Activated T-helper 17 cell treated with anti-CD3 and anti-CD28 coated beads, Interleukin-2, amount 50 U/mL, for 72 hours (primary cell): ENCODE measurements at places on chromosomes 16 and 17. TPM values are rescaled to one million over a fixed set of nuclear protein-coding genes. Genes with fewer than 3 reads are reported as not detected.

GRCh38 chr17:35088356-35088880 is 24.9 kb upstream of the RFFL start:
- peak overlapping the region; percentile 96 for H3K27ac ChIP-seq
- ATAC-seq = peak; percentile 5
- H3K27me3 ChIP-seq = no peaks in the 10 kb centered on the region
- H3K36me3 ChIP-seq = peaks cover 33% of the 10 kb centered on the region

DNA sequence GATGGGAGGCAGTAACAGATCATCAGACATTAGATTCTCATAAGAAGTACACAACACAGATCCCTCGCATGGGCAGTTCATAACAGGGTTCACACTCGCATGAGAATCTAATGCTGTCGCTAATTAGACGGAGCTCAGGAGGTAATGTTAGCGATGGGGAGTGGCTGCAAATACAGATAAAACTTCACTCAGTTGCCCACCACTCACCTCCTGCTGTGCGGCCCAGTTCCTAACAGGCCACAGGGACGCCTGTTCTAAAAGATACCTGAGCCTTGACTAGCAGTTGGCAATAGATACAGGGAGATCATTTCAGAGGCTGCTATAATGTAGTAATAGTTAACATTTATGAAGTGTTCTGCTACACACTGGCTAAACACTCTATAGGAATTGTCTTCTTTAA is 4.9 kb downstream of the PTRH2 start:
- no peak overlapping the region for H3K4me3 ChIP-seq
- H3K36me3 ChIP-seq = peaks cover 98% of the 10 kb centered on the region
- no peaks in the 10 kb centered on the region for H3K27me3 ChIP-seq
- no peak for ATAC-seq
- peaks cover 50% of the 10 kb centered on the region for H3K4me1 ChIP-seq

GRCh38 chr16:75372236-75372856 is 61.0 kb downstream of the CFDP1 start:
- H3K27ac ChIP-seq = no peak overlapping the region
- H3K27me3 ChIP-seq = no peaks in the 10 kb centered on the region
- ATAC-seq = no peak

GP1BA gene
- total RNA-seq = 0.11 TPM

- peak overlapping the region; percentile 46 for H3K27ac ChIP-seq
- no peak for ATAC-seq
- no peak overlapping the region for H3K4me3 ChIP-seq
- peaks cover 20% of the 10 kb centered on the region for H3K4me1 ChIP-seq
- no peaks in the 10 kb centered on the region for H3K36me3 ChIP-seq
Observed at GRCh38 chr16:12675852-12676251, 127.8 kb downstream of the CPPED1 start.

DNA sequence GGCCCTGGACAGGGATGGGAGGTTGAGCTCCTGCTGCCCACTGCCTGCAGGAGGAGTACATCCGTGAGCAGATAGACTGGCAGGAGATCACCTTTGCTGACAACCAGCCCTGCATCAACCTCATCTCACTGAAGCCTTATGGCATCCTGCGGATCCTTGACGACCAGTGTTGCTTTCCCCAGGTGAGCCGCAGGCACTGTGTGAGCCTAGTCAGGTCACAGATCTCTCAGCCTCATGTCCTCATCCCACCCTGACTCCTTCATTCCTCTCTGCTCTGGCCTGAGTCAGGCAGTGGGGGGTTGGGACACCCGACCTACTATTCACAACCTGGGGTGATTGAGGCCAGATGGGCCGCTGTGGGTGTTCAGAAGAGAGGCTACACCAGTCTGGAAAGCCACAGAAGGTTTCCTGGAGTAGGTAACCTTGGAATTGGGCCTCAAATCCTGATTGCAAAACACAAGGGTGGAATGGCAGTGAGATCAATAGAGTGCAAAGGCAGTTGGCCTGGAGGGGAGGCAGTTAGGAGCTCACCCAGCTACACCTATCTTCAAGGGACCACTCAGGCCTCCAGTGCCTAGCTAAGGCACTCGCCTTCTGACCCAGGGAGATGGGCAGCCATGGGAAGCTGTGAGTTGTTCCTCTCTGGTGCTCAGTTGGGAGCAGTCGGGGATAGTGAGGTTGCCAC is 29.7 kb downstream of the MYO15A start:
- no peaks in the 10 kb centered on the region for H3K4me1 ChIP-seq
- no peaks in the 10 kb centered on the region for H3K36me3 ChIP-seq
- no peaks in the 10 kb centered on the region for H3K27me3 ChIP-seq

DNA sequence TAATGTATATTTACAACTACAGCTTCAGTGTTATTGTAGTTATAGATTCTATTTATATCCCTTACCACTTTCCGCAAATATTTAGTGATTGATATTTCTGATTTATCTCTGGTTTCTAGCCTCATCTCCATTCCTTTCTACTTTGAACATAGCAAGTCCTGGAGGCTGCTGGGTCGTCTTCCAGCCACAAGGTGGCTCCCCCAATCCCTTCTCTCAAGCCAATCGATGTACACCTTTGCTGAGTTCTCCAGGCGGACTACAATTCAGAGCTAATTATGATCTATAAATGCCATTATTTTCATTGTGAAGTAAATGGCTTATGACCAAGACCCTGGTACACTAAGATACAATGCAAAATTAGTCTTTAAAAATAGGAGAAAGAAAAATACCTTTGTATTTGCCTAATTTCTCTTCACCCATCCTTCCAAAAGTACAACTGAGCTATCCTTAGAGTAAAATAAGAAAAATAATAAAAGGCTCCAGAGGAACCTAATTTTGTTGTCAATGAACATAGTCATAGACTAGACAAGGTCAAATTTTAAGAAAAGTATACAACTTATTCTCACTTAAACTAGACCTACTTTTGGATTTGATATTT is 122.1 kb downstream of the SKAP1 start:
- peaks cover 16% of the 10 kb centered on the region for H3K4me1 ChIP-seq
- H3K27me3 ChIP-seq = no peaks in the 10 kb centered on the region
- H3K27ac ChIP-seq = no peak overlapping the region
- peak; percentile 62 for ATAC-seq

- peak; percentile 3 for ATAC-seq
- H3K27ac ChIP-seq = peak overlapping the region; percentile 95
- peak overlapping the region; percentile 96 for H3K4me3 ChIP-seq
- H3K27me3 ChIP-seq = no peaks in the 10 kb centered on the region
- H3K36me3 ChIP-seq = peaks cover 88% of the 10 kb centered on the region
Observed at GRCh38 chr17:7579834-7580603, 581 bp downstream of the CD68 start.

GRCh38 chr16:15925631-15926030 is 23.8 kb upstream of the ABCC1 start:
- no peak for ATAC-seq
- H3K27ac ChIP-seq = no peak overlapping the region
- H3K4me1 ChIP-seq = no peaks in the 10 kb centered on the region
- no peaks in the 10 kb centered on the region for H3K36me3 ChIP-seq
- no peaks in the 10 kb centered on the region for H3K27me3 ChIP-seq
- no peak overlapping the region for H3K4me3 ChIP-seq

IL4R gene
- 216 TPM for total RNA-seq

GRCh38 chr17:65312718-65313377 is 175.7 kb downstream of the RGS9 start:
- H3K4me3 ChIP-seq = no peak overlapping the region
- H3K27me3 ChIP-seq = peaks cover 30% of the 10 kb centered on the region
- no peaks in the 10 kb centered on the region for H3K4me1 ChIP-seq

AATK gene
- 2.4 TPM for total RNA-seq

- H3K36me3 ChIP-seq = no peaks in the 10 kb centered on the region
- H3K4me3 ChIP-seq = no peak overlapping the region
- peaks cover 3% of the 10 kb centered on the region for H3K27me3 ChIP-seq
- no peaks in the 10 kb centered on the region for H3K4me1 ChIP-seq
Observed at GRCh38 chr17:6479622-6480302, 35.5 kb downstream of the PIMREG start.

GPR179 gene
- not detected for total RNA-seq

CCT6B gene
- total RNA-seq = 0.76 TPM

SLX4 gene
- total RNA-seq = 14.5 TPM

- ATAC-seq = no peak
- no peaks in the 10 kb centered on the region for H3K36me3 ChIP-seq
- no peak overlapping the region for H3K27ac ChIP-seq
- H3K4me3 ChIP-seq = no peak overlapping the region
- peaks cover 34% of the 10 kb centered on the region for H3K27me3 ChIP-seq
Observed at GRCh38 chr16:75810342-75810741, 84.1 kb upstream of the CPHXL start.

GRCh38 chr17:67578142-67578457 is 139.6 kb upstream of the NOL11 start:
- H3K27me3 ChIP-seq = no peaks in the 10 kb centered on the region
- peaks cover 33% of the 10 kb centered on the region for H3K36me3 ChIP-seq
- peaks cover 2% of the 10 kb centered on the region for H3K4me1 ChIP-seq
- H3K4me3 ChIP-seq = no peak overlapping the region
- ATAC-seq = peak; percentile 51
- peak overlapping the region; percentile 9 for H3K27ac ChIP-seq

- no peaks in the 10 kb centered on the region for H3K36me3 ChIP-seq
- ATAC-seq = no peak
- H3K4me1 ChIP-seq = no peaks in the 10 kb centered on the region
- H3K27me3 ChIP-seq = no peaks in the 10 kb centered on the region
Observed at GRCh38 chr16:7330709-7331108, 1.9 kb upstream of the RBFOX1 start.

C16orf74 gene
- not detected for total RNA-seq

- peaks cover 41% of the 10 kb centered on the region for H3K36me3 ChIP-seq
- peak overlapping the region; percentile 35 for H3K4me3 ChIP-seq
- H3K27me3 ChIP-seq = no peaks in the 10 kb centered on the region
- peak; percentile 98 for ATAC-seq
- peak overlapping the region; percentile 93 for H3K27ac ChIP-seq
- H3K4me1 ChIP-seq = peaks cover 18% of the 10 kb centered on the region
Observed at GRCh38 chr16:67857547-67858233, 10.2 kb upstream of the CENPT start.

- H3K4me3 ChIP-seq = no peak overlapping the region
- H3K4me1 ChIP-seq = peaks cover 3% of the 10 kb centered on the region
- no peaks in the 10 kb centered on the region for H3K36me3 ChIP-seq
- no peak for ATAC-seq
Observed at GRCh38 chr17:78236362-78237127, 5.1 kb downstream of the TMEM235 start.

DNA sequence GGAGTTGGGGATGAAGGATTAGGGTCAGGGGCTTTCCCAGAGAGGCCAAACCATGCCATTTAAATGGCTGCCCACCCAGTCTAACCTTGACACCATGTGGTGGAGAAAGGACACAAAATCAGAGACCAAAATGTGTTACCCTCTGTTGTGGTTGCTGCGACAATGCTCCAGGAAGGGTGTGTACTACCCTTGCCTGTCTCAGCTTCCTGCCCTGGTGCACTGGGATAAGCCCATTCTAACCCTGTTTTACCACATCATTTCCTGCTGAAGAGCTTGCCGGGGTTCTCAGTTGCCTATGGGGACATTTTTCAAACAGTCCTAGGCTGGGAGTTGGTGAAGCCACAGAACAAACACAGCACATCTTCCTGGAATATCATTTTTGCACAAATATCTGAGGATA is 4.9 kb downstream of the OR4D1 start:
- peaks cover 39% of the 10 kb centered on the region for H3K4me1 ChIP-seq
- H3K4me3 ChIP-seq = peak overlapping the region; percentile 58
- H3K36me3 ChIP-seq = no peaks in the 10 kb centered on the region
- H3K27me3 ChIP-seq = no peaks in the 10 kb centered on the region
- peak overlapping the region; percentile 82 for H3K27ac ChIP-seq

DNA sequence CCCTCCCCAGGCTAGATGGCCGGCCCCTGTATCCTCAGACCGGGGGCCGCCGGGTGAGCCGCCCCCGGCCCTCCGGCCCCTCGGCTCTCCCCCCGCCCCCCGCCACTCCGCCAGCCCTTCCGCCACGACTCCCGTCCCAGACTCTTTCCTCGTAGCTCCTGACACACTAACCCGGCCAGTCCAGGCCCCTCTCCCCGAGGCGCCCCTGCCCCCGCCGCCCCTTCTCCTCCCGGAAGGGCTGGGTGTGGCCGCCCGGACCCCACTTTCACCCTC is 5.6 kb upstream of the TLCD2 start:
- peak overlapping the region; percentile 98 for H3K27ac ChIP-seq
- no peak for ATAC-seq
- peaks cover 24% of the 10 kb centered on the region for H3K36me3 ChIP-seq
- peak overlapping the region; percentile 94 for H3K4me3 ChIP-seq
- H3K4me1 ChIP-seq = peaks cover 5% of the 10 kb centered on the region

GRCh38 chr16:85389679-85390470 is 223.2 kb upstream of the GSE1 start:
- no peak overlapping the region for H3K4me3 ChIP-seq
- no peak overlapping the region for H3K27ac ChIP-seq
- no peaks in the 10 kb centered on the region for H3K36me3 ChIP-seq
- no peaks in the 10 kb centered on the region for H3K4me1 ChIP-seq
